ENCODE measurements at places on chromosomes 3 and 15. TPM values are rescaled to one million over a fixed set of nuclear protein-coding genes. Genes with fewer than 3 reads are reported as not detected.

Gene SMARCC1
- total RNA-seq = 132 TPM

Gene SLC9A9
- 47.6 TPM for total RNA-seq

Gene NMD3
- 44.7 TPM for total RNA-seq

Gene FBXO40
- not detected for total RNA-seq

Gene ZNF620
- 2.4 TPM for total RNA-seq

Gene FMN1
- total RNA-seq = 8.9 TPM

Gene LRRN1
- total RNA-seq = 0.44 TPM

Gene GOLGA8M
- total RNA-seq = 1.1 TPM

Gene SPSB4
- not detected for total RNA-seq

Gene RASL12
- not detected for total RNA-seq

Gene STXBP5L
- not detected for total RNA-seq

Gene COL6A5
- not detected for total RNA-seq

Gene CHRFAM7A
- total RNA-seq = 0.59 TPM

Gene MCTP2
- total RNA-seq = 6.4 TPM

Gene ZNF660
- not detected for total RNA-seq

Gene CCDC71
- total RNA-seq = 12.9 TPM

Gene ZNF621
- 19.2 TPM for total RNA-seq

Gene CCR3
- total RNA-seq = 6.0 TPM

Gene LTK
- 2.0 TPM for total RNA-seq

Gene C2CD4A
- 0.17 TPM for total RNA-seq

Gene NCEH1
- 2.1 TPM for total RNA-seq

Gene STT3B
- 108 TPM for total RNA-seq

Gene MAGEL2
- total RNA-seq = not detected

Gene RCN2
- total RNA-seq = 17.3 TPM

Gene GNAT1
- not detected for total RNA-seq

Gene ITIH3
- total RNA-seq = not detected

Gene ISLR2
- total RNA-seq = not detected

Gene TTC21A
- total RNA-seq = 4.1 TPM

Gene AP2M1
- 150 TPM for total RNA-seq

Gene KIF23
- total RNA-seq = 3.8 TPM

Gene STRIT1
- total RNA-seq = not detected

Gene GADL1
- total RNA-seq = not detected

Gene IQCH
- total RNA-seq = not detected

Gene CYP19A1
- 0.52 TPM for total RNA-seq

Gene AP3B2
- total RNA-seq = 0.12 TPM

Gene MORC1
- 0.12 TPM for total RNA-seq

Gene CDHR4
- total RNA-seq = 0.32 TPM

Gene OTOL1
- not detected for total RNA-seq

Gene IGSF10
- total RNA-seq = not detected

Gene ATP10A
- 16.1 TPM for total RNA-seq

Gene CYP1A1
- not detected for total RNA-seq

Gene CSPG5
- total RNA-seq = not detected

Gene GPR15
- 5.7 TPM for total RNA-seq

Gene GABRA5
- not detected for total RNA-seq

All from CD4-positive, CD25-positive, alpha-beta regulatory T cell (primary cell).